ENCODE measurements at places on chromosomes 3 and 15.

DNA sequence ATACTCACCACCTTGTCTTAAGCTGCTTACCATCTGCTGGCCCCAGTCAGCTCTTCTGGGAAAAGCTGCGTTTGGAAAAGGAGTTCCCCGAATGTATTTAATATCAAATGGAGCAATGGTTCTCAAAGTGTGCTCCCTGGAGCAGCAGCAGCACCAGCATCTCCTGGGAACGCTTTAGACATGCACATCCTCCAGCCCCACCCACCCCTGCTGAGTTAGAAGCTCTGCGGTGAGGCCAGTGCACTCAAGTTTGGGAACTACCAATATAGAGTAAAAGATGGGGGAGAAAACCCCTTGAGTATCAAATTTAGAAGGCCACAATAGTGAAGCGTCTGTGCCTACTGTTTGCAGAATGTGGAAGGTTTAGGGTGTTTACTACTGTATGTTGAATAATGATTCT is 124.0 kb upstream of the TOPAZ1 start:
- no peak for DNase-seq

- no peak for DNase-seq
Observed at GRCh38 chr3:136120373-136121348, 75.5 kb downstream of the MSL2 start.

GRCh38 chr3:43309372-43310305 is 23.3 kb downstream of the SNRK start:
- no peak for DNase-seq

GRCh38 chr15:25727116-25727515 is 136.0 kb downstream of the ATP10A start:
- no peak for DNase-seq

- DNase-seq = peak; percentile 57
Observed at GRCh38 chr3:25663869-25664811, 567 bp downstream of the TOP2B start.

- DNase-seq = no peak
Observed at GRCh38 chr15:96052572-96053030, 277.9 kb upstream of the NR2F2 start.

DNA sequence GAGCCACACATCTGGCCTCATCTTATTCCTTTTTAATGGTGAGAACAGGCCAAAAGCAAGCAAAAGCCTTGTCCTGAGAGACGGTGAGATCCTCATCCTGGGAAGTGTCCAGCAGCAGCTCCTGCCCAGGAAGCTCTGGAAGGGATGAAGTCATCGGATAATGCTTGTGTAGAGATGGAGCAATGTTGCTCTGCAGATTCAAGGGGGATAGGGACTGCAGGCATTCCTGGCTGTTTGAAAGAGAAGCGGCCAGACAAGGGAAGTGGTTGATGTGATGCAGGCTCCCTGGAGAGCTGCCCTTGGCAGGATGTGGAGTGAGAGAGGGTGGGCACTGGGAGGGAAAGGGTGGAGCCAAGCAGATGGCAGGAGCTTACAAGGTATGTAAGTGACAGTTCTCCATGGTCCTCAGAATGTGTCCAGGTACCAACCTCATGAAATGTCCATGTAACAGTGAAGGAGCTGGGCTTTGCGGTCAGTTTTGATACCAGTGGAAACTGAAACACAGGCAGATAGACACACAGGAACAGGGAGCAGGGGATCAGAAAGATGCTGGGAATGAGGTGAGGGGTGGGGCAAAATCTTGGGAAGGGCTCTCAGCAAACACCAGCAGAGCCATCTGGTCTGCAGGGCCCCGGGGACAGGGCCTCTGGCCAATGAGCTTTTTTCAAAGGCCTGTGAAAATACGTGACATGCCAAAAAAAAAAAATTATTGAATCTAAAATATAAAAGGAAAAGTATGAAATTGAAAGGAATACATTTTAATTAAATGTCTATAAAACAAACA is 32.2 kb upstream of the LACTB start:
- no peak for DNase-seq

DNA sequence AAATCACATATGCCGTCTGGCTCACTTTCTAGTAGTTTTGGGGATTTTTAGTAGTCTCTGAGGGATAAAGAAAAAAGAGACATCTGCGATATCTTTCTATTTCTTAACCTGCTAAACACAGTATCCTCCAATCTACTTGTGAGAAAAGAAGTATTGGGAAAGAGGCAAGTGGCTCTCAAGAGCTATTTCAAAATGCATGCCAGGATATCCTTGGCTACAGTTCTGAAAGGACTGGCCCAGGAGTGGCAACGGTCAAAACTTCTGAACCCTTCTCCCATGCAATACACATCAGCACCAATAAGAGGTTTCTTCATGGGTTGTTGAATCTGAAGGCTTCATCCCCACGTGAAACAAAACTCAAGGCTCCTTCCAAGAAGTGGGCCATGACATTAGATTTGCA is 204.0 kb upstream of the WNT5A start:
- no peak for DNase-seq

GRCh38 chr3:151604891-151605290 is 128.8 kb upstream of the AADACL2 start:
- no peak for DNase-seq

GRCh38 chr3:82641701-82642100 is 880.3 kb upstream of the GBE1 start:
- DNase-seq = no peak

DNA sequence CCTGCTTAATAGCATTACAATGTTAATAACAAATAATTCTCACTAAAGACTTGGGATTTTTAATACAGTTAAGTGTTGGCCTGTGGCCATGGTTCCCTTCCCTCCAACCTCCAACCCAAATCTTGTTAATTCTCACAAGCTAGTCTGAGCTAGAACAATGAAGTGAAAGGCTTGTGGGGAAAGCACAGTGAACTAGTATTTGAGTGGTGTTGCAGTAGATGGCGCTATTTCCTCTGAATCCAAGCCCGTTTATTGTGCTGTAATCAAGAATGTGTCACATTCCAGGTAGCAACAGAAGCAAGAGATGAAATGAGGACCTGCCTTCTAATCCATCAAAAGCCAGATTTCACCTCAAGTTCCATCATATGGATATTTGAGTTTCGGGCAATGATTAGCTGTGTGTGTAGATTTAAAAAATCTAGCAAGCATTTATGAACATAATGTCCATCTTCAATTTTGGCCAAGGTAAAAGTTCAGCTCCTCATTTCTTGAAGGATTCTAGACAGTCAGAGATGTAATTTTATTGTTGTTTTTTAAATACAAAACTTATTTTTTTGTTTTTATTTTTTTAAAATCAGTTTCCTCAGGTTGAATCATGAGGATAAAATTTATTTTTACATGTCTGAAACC is 160.7 kb downstream of the SQOR start:
- DNase-seq = no peak

- no peak for DNase-seq
Observed at GRCh38 chr3:194951931-194952582, 266.4 kb downstream of the FAM43A start.

DNA sequence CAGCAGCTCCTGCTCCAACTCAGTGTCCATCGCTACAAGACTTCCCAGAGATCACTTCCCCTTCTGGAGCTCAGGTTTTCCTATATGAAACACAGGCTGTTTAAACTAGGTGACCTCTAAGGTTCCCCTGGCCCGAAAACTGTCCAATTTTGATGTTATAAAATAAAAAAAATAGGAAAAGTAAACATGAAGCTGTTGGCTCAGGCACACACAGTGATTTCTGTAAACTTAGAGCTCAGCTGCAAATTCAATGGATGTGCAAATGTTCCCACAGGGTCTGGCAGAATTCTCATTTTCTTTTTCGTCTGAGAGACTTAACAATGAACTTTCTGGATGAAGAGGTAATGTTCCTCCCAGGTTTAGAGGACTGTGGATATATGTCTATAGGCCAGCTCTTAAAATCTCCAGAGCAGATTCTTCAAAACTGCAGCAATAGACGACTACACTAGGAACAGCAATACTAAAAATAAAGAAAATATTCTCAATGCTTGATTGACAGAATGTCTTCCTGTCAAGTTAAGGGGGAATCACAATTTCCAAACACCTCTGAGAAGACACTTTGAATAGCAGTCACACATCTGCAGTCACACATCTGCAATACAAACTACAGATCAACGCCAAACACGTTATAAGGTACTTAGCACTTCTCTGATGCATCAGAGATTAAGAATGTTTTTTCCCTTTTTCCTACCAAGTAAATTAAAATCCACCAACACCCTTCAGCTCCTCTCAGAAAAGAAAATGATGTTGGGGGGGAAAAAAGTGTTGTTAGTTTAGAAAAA is 2.8 kb downstream of the NUP210 start:
- no peak for DNase-seq

DNA sequence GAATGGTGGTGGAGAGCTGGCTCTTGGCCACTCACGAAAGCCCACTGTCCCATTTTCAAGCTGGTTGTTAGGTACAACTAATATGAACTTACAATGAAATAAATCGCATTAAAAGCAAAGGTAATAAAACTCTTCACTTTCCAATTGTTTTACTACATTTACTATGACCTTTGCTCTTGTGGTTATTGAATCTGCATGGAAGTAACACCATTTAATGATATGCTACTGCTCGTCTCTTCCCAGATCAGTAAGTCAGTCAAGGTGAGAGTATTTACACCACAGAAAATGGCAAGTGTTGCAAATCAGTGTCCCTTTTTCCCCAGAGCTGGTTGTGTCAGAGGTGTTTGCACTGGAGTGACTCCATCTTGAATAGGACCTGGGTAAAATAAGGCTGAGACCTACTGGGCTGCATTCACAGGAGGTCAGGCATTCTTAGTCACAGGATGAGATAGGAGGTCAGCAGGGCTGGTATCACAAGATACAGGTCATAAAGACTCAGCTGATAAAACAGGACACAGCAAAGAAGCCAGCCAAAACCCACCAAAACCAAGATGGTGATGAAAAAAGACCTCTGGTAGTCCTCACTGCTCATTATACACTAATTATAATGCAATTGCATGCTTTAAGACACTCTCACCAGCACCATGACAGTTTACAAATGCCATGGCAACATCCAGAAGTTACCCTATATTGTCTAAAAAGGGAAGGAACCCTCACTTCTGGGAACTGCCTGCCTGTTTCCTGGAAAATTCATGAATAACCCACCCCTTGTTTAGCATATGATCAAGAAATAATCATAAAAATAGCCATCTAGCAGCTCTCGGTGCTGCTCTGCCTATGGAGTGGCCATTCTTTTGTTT is 57.6 kb downstream of the FRMD4B start:
- DNase-seq = no peak

GRCh38 chr15:83656943-83657528 is 3.1 kb downstream of the ADAMTSL3 start:
- DNase-seq = no peak

DNA sequence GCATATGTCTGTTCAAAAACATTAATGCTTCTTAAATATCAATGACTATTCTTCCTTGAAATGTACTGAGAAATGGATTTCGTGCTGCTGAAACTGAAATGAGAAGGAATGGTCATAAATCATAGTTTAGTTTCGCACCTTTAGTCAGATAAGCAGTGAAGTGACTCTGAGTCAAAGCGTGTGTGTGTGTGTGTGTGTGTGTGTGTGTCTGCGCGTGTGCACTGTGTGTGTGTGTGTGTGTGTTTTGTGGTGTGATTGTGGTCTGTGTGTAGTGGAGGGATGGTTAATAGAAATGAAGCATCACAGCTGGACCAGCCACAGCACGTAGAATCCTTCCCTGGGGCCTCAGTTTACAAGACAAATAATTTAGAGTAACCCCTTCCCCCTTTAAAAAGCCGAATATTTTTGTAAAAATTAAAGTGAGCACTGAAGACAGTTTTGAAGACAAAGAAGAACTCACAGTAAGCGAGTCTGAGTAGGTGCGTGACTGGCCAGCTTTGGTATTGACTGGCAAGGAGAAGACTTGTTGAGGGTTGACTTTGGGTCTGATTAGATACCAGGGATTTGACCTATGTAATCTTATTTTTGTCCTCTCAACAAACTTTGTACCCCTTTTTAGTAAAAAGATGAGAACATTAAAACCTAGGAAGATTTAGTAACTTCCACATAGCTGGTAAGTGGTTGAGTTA is 202.0 kb upstream of the IL12A start:
- no peak for DNase-seq

- DNase-seq = no peak
Observed at GRCh38 chr3:125965505-125965904, 3.5 kb upstream of the ROPN1B start.

GRCh38 chr3:66037330-66037985 is 1.3 kb downstream of the MAGI1 start:
- no peak for DNase-seq

DNA sequence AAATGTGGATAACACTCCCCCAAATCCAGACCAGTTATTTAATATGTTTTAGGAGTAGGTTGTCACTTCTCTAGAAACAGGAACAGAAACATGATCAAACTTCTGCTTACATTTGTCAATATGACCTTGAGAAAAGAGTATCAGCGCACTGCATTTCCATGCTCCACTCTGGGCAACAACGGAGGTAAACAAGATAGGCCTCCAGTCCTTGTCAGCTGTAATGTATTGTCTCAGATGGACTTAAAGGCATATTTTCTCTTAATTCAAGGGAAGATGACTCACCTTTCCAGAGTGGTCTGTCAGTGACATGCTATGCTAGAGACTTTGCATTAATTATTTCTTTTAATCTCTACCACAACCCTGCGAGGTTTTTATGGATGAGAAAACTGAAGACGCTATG is 51.6 kb upstream of the TCF12 start:
- no peak for DNase-seq

DNA sequence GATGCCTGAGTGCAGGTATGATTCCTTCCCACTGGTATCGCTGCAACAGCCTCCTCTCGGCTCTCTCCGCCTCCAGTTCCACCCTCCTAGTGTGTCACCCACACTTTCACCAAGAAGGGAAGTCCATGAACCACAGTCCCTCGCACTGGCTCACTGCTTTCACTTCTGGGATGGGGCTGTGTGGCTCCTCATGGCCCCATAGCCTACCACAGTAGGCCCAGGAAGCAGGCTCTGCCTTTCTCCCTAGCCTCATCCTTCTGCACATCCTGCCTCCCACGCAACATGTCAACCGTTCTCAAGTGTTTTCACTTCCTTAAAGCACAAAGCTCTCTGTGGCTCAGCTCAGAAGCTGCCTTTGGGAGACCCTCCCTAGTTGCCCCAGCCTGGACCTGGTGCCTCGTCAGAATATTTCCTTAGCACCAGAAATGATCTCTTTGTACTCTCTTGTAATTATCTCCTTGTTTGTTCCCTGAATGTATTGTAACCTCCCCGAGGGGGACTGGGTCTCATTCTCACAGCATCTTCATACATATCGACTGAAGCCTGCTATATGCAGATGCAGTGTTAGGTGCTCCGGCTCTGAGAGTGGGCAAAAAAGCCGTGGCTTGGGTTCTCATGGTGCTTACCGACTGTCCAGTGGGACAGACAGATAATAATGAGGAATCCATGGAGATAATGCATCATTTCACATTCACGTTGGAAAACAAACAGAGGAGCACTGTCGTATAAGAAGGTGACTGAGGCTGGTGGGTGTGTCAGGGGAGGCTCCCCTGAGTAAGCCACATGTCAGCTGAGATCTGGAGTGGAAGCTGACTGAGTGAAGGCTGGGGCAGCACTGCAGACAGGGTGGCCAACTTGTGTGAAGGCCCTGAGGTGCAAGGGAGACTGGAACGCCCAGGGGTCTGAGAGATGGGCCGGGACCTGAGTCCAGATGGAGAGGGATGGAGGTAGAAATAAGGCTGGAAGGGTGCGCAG is 107.1 kb downstream of the DGKG start:
- peak; percentile 7 for DNase-seq

GRCh38 chr15:36449084-36449661 is 130.3 kb upstream of the CDIN1 start:
- no peak for DNase-seq

Measured in stimulated activated CD8-positive, alpha-beta memory T cell treated with anti-CD3 and anti-CD28 coated beads, Interleukin-2, amount 100 ng/mL, for 48 hours (primary cell).